ENCODE measurements at places on chromosomes 16 and 17.

- peak; percentile 39 for DNase-seq
Measured at GRCh38 chr17:488993-489757, 136.6 kb upstream of the RPH3AL start.

DNA sequence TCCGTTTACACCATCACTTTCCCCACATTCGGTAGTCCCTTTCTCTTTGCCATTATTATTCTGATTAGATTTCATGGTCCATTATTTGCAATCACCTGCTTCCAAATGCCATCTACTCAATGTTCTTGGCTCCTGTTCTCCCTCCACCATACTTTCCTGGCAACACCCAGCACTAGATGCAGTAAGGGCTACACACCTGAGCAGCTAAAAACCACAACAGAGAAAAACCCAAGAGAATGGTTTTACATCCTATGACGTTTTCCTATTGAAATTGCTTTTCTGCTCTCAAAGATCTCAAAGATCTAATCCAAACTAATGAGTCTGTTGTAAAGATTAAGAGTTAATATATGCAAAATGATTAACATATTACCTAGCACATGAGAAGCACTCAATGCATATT lies 441.3 kb downstream of the SHISA9 start:
- no peak for DNase-seq

- peak; percentile 14 for DNase-seq
Measured at GRCh38 chr17:79053251-79053925, 21.2 kb upstream of the ENGASE start.

DNA sequence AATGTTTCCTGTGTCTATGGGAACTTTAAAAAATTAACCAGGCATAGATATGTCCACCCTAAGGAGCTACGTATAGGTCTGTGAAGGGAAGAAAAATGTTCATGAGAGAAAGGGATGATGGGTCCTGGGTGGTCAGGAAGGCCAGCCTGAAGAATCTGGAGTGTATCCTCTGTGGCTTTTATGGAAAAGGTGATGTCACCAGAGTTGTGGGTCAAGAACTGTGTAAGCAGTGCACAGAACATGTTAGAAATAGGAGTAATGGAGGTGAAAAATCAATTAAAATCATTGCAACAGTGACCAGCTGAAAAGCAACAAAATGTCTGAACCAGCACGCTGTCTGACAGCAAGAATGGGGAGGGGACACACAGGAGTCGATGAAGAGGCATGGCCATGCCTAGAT lies 68.5 kb downstream of the USP31 start:
- no peak for DNase-seq

DNA sequence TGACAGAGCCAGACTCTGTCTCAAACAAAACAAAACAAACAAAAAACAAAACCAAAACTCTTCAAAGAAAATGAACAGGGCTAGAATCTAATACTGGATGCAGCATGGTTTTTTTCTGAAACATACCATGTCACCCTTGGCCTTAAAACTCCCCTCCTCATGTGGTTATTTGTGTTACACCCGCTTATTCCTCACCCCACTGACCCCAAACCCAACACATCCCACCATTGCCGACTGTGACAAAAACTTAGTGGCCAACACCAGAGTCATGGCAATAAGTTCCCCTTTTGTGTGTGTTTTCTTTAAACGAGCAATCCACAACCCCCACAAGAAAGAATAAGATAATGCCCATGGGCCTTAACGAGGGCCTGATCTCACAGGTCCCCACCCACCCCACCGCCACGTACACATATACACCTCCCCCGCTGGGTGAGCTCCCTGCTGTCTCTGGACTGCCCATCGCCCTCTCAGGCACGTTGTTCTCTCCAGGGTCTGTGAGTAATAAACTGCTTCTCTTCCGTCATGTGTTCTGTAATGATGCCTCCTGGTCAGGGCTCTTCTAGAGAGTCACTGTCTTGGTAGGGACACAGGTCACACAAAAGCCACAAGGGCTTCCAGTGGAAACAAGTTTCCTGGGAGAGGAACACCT lies 16.8 kb upstream of the ENGASE start:
- DNase-seq: no peak

GRCh38 chr17:79991924-79992648 lies 43.6 kb downstream of the TBC1D16 start:
- peak; percentile 43 for DNase-seq

DNA sequence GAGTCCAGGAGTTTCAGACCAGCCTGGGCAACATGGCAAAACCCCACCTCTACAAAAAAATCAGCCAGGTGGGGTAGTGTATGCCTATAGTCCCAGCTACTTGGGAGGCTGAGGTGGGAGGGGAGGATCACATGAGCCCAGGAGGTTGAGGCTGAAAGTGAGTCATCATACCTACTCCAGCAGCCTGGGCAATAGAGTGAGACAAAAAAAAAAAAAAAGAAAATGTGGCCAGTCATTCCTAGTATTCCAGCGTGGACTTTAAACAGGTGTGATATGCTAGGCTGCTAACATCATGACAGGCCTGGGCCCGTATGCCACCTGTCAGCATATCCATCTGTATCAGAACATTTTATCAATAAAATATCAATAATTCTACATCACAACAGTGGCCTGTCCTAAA lies 143.3 kb downstream of the AATF start:
- no peak for DNase-seq

GRCh38 chr17:7114875-7115614 lies 423 bp upstream of the ASGR2 start:
- no peak for DNase-seq

GRCh38 chr17:2613089-2613808 lies 19.8 kb downstream of the PAFAH1B1 start:
- DNase-seq: no peak

DNA sequence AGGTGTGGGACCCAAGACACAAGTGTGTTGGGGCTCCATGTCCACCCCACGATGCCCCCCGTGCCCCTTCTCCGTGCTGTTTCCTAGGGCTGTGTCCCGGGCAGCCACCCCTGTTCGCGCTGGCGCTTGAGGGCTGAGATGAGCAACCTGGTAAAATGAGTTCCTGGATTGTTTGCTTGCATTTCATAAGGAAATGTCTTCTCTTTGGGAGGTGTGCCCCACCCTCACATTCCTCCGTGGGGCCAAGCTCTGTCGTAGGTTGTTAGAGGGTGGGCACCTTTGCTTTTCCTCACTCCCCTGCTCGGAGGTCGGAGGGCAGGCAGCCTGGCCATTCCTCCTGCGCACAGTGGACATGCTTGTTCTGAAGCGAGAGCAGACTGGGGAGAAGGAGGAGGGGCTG lies 171.3 kb upstream of the CHMP6 start:
- DNase-seq: no peak

- no peak for DNase-seq
Measured at GRCh38 chr17:39774047-39774446, 36.3 kb downstream of the GRB7 start.

- no peak for DNase-seq
Measured at GRCh38 chr16:23217646-23218045, 35.1 kb downstream of the SCNN1G start.

DNA sequence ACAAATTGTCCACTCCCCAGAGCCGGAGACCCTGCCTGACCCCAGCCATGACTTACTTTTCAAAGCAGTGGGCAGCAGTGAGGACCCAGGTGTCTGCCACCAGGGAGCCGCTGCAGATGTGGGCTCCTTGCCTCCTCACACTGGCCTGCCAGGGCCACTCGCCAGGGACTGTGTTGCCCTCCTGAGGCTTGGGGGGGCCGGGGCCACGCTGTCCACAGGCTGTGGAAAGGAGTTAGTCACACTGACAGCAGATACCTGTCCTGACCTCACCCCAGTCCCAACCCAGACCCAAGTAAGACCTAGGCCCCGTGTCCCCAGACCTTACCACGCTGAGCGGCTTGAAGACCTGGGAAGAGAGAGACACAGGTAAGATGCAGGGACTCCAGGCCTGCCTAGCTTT lies 1.3 kb downstream of the PRSS53 start:
- no peak for DNase-seq

GRCh38 chr16:49278944-49279725 lies 2.5 kb downstream of the CBLN1 start:
- no peak for DNase-seq

GRCh38 chr17:13222975-13223374 lies 205.1 kb upstream of the ELAC2 start:
- DNase-seq: no peak

All from fibroblast of skin of right biceps (primary cell).